Stimulated activated naive CD8-positive, alpha-beta T cell treated with anti-CD3 and anti-CD28 coated beads, Interleukin-15, Interleukin-2, amounts not matched to agents 100 U/mL and 50 U/mL, for 24 hours (primary cell): ENCODE measurements at places on chromosomes 4 and X.
A peak's percentile ranks its signal among the peaks of the same experiment; 100 is the strongest.

DNA sequence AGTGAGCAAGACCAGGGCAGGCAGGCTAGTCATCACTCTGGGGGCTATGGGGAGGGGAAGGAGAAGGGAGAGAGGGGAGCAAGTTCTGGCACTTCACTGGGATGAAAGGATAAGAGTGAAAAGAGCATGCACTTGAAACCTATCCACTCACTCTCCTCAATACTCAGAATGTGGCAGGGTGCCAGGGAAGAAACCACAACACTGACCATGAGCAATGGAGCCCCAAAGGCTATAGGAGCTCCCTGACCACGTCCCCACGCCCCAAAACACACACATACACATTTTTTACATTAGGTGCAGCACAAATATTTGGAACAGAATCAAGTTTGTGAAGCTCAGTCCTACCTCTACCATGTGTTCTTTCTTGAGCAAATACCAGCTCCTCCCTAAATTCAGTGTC lies 132.2 kb downstream of the IDS start:
- DNase-seq: no peak

DNA sequence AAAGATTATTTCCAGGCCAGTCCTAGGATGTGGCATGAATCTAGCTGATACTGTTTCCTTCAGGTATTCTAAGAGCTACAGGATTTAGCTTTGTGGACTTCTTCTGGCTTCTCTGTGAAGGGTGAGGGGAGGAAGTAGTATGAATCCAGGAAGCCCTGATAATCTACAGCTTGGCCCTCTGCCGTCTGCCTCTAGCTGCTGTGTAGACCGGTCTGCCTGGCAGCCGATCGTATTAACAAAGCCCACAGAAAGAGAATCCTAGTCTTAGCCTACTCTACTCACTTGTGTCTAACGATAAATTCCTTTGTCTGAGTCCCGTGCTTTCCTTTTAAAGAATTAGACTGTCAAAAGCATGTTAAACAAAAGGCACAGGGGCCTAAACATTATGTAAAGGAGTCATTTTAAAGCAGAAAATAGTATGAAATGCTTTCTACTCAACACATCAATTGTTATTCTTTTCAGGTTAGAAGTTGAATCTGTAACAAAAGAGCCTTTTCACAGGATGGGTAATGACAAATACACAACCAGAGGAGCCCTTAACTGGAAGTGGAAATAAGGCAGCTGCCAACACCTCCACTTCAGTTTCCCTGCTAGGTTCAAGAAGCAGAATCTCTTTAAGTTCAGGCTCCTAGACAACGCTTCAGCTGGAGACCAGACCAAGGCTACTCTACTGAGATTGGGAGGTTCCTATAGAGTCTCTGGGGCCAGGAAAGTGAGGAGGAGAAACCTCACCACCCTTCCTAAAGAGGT lies 48.9 kb upstream of the UCP1 start:
- no peak for DNase-seq

DNA sequence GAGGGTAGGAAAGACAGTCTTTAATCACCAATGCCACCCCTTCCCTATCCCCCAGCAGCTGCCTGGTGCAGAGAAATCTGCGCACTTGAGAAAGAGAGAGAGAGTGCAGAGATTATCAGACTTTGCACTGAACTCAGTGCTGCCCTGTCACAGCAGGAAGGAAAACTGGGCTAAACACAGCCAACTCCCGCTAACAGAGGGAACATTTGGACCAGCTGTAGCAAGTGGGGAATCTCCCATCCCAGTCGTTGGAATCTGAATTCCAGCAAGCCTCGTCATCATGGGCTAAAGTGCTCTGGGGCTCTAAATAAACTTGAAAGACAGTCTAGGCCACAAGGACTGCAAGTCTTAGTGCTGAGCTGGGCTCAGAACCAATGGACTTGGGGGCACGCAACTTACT lies 168.7 kb downstream of the DLG3 start:
- no peak for DNase-seq

- DNase-seq: no peak
Observed at GRCh38 chr4:111930659-111931058, 214.6 kb upstream of the FAM241A start.

- no peak for DNase-seq
Observed at GRCh38 chrX:111519215-111519614, 7.8 kb downstream of the SERTM2 start.

GRCh38 chr4:77881460-77882295 lies 19.0 kb downstream of the MRPL1 start:
- DNase-seq: no peak

DNA sequence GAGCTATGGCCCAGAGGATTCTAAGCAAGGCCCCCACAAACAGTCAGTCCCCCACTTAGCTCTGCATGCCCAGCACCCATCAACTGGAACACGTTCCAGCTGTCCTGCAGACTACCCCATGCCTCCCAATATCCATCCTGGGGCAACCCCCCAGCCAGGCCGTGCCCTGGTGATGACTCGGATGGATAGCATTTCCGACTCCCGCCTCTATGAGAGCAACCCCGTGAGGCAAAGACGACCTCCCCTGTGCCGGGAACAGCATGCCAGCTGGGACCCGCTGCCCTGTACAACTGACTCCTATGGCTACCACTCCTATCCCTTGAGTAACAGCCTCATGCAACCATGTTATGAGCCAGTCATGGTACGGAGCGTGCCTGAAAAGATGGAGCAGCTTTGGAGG lies 32.0 kb downstream of the LAS1L start:
- DNase-seq: no peak

- no peak for DNase-seq
Observed at GRCh38 chr4:610411-611261, 14.7 kb upstream of the PDE6B start.

DNA sequence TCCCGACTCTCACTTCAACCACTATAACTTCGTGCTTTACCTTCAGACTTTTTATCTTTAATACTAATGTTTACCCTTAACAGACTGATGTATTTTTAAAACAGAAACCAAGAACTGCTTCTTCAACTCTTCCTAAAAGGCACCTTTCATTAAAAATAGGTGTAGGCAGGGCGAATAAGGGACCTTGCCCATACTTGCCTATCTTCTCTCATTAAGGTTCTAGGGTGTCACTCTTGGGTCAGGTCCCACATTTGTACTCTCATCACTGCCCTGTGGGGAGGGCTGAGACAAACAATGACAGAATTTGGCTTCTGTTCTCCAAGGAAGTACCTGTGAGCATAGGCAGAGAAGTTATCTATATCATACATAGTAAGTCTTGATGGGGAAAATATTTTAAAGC lies 69.7 kb downstream of the ANKRD50 start:
- no peak for DNase-seq

DNA sequence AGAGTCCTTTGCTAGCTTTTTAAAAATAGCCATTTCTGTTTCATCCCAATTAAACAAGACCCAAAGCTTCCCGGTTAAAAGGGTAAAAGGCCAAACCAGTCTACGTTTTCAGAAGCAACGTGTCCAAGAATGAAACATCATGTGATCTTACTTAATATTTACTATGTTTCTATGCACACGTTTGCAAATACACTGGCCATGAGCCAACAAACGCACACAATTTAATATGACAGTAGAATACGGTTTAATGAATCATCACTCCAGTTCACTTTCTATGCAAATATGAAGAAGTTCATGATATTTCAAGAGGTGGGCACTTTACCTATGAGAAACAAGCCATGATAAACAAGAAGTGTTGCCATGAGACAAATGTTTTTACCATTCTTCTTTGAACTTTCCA lies 4.3 kb downstream of the NR0B1 start:
- no peak for DNase-seq

GRCh38 chr4:40283968-40284367 lies 51.2 kb upstream of the CHRNA9 start:
- DNase-seq: peak; percentile 82

DNA sequence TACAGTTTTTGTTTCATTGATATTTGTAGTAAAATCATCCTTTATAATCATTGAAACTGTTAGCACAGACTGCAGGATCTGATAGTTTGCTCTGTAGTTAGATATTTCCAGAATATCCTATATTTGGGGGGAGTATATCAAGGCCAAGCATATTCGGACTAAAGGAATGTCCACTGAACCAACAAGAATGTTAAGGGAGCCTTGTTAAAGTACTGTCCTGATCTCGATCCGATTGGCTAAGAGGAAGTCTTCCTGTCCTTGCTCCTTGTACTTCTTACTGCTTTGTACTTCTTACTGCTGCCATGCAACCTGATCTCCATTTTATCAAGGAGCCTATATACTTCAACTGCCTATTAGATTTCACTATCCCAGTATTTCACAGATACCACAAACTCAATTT lies 449.3 kb downstream of the RPA4 start:
- no peak for DNase-seq

DNA sequence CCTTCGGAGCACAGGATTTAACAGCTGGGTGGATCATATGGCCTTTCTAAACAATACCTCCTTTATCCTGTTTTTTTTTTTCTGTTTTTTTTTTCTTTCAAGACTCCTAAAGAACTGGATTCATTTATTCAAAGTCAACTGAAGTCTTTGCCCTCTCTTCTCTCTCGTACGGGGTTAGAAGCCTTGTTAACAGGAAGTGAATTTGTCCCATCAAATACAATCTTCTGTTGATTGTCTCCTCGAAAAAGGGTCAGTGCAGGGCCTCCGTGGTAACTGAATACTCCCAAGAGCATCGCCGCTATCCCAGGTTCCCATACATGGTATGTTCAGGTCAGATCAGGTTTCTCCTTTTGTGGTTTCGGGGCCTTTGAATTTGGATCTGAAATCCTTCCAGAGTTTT lies 1.8 kb upstream of the TMEM128 start:
- DNase-seq: no peak

DNA sequence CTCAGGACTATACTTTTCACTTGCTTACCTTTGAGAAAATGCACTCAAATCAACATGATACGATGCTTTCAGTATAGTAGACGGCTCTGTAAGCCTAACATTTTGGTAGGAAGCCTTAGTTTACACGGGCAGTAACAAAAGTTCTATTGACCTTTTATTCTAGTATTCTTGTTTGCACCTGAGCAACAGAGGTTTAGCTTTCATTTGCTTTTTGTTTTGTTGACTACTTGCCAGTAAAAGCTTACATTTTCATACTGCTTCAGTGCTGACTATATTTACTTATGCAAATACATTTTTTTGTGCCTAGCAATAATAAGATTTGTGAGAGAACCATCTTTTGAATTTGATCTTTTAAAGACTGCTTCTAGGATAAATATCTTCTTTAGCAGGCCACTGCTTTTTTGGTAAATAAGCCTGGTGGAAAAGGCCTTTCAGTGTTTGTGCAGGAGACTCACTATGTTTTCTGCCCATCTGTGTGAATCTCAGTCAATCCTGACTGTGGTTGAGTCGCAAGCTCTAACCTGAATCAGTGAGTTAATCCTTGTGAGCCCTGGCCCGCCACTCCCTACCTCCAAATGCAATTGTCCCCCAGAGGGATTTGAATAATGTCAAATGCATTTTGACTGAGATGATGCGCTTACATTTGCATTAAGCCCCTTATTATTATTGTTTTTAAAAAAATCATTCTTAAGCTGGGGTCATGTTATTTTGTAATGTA lies 21.9 kb downstream of the FHIP1A start:
- no peak for DNase-seq

GRCh38 chr4:13355111-13355880 lies 128.8 kb downstream of the RAB28 start:
- DNase-seq: no peak

DNA sequence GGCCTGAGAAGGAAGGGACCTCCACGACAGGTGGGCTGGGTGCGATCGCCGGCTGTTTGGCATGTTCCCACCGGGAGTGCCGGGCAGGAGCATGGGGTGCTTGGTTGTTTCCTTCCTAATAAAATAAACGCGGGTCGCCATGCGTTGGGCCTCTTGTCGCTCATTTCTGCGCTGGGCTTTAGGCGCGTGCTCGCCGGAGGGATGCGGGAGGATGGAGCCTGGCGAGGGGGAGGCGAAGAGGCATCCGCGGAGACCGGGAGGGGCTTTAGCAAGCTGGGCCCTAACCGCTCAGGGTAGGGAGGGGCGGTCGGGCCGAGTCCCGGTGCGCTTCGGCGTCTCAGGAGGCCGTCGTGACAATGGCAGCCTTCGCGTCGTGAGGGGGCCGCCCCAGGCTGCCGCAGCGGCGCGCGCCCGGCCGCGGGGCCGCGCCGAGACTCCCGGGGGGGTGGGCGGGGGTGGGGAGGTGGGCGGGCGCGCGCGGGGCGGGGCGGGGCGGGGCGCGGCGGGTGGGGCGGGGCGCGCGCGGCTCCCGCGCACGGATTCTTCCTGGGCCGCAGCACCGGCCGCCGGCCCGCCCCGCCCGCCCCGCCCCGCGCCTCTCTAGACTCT lies 476 bp upstream of the GDI1 start:
- peak; percentile 51 for DNase-seq

DNA sequence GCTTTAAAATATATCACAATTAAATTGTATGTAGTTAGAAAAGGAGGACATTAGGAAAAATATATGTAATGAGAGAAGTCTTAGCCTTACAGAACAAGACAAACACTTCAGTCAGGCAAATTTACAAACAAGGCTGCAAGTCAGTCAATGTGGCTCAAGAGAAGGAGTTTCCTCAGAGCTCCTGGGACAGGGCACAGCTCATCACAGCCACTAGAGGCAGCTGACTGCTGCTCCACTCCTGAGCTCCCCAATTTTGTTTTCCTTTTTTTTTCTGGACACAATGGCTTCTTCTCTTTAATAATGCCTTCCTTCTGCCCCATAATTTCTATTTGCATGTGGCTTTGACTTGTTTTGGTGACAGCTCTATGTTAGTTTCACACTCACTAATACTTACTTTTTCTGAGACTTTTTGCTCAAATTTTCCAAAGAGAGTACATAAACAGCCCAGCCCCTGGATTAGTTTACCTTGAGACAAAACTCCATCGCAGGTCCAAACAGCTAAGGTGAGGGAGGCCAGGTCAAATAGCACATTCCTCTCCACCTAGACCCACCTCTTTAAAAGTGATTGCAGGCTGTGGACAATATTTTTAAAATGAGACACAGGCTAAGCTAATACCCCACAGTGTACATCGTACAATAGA lies 850.4 kb upstream of the FRG1 start:
- no peak for DNase-seq

- DNase-seq: no peak
Observed at GRCh38 chr4:87622303-87622702, 14.0 kb downstream of the DSPP start.

GRCh38 chrX:77565278-77565677 lies 118.1 kb downstream of the FGF16 start:
- DNase-seq: no peak
